Hippocampal formation (tissue), 2 donors: ENCODE measurements at places on chromosomes 12 and 14.

DNA sequence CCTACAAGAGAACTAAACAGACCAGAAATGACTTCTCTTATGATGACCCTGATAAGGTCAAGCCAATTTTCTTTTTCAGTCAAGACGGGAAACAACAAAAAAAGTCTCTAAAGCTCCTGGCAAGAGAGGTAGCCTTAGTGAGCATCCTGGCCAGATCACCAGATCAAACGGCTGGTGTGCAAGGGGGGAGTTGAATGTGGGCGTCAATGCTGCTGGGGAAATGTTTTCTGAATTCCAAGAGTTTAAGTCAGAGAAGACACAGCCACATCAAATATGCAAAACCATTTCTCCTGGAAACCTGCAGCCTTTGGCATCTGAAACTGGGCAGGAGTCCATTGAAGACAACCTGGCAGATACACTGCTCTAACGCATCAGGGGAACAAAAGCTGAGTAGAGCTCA, 16.0 kb upstream of the SELPLG start:
- DNase-seq, result no peak

- DNase-seq, result no peak
Observed at GRCh38 chr14:104891664-104892530, 26.8 kb downstream of the CEP170B start.

GRCh38 chr12:50569876-50570275, 65.1 kb downstream of the DIP2B start:
- no peak for DNase-seq

GRCh38 chr14:59100205-59100604, 88.3 kb upstream of the DAAM1 start:
- DNase-seq, result no peak

DNA sequence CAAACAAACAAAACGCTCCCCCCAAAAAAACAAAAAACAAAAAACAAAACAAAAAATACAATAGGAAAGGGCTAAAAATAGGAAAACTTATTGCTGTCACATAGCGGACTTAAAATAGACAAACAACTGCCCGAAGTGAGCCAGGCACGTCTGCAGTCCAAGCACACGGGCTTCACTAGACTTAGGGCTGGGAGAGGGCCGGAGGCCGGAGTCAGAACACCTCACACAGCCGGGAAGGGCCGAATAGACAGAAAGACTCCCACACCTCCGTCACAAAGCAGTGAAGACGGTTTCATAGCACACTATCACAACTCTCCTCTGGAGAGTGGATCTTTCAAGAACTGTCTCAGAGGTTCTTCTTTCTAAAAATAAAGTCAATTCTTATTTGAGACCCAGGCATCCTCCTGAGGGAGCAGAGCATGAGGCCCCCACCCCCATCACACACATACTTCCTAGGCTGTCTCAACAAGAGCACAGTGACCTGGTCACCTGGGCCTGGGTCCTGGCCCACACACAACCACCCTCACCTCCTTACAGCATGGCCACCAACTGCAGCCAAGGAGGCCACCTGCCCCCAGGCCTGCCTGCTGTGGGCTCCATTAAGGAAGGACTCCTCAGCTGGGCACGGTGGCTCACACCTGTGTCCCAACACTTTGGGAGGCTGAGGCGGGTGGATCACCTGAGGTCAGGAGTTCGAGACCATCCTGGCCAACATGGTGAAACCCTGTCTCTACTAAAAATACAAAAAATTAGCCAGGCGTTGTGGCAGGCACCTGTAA, 6.7 kb downstream of the BAG5 start:
- no peak for DNase-seq

DNA sequence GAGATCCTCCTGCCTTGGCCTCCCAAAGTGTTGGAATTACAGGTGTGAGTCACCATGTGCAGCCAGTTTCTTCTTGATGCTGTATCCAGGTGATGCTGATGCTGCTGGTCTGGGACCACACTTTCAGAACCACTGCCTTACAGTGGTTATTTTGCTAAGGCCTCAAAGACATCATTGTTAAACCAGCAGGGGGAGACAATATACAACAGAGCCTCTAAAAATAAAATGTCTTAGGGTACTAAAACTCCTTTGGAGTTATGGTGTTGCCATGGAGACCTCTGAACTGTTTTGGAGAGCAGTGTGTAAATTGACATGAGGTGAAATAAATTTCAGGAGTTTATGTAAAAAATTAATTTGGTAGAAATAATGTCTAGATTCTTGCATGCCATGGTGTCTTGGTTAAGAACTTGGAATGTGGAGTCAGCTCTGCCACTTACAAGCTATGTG, 1.1 kb upstream of the ARG2 start:
- DNase-seq, result no peak

DNA sequence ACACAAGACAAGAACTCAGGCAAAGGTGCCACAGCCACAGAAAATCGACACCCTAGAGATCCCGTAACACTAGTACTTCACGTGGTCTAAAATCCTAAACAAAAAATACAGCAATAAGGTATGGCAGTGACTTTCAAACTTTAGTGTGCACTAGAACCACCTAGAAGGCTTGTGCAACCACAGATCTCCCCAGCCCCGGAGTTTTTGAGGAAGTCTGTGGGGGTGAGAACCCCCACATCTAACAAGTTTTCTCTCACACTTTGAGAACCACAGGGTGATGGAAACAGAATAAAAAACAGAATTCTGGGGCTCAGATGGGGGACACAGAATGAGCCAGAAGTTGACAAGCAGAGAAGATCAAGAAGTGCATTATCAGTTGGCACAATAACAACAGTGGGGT, 254.0 kb downstream of the ANO6 start:
- no peak for DNase-seq

DNA sequence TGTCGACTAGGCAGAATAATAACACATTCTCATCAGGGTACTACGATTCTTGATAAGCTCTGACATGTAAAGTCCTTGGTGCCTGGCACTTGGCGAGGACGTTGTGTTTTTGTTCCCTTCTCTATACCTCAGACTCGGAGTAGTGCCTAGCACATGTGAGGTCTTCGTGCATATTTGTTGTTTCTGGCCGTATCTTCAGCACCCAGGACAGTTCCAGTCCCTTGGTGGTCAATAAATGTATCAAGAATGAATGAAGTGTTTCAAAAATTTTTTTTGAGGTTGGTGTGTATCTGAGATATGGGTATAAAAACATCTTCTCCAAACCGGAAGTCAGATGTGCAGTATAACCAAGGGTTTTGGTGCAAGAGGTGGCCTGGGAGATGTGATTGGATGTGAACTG, 198.2 kb downstream of the AACS start:
- no peak for DNase-seq

- no peak for DNase-seq
Observed at GRCh38 chr14:75196468-75196867, 20.1 kb upstream of the TMED10 start.

DNA sequence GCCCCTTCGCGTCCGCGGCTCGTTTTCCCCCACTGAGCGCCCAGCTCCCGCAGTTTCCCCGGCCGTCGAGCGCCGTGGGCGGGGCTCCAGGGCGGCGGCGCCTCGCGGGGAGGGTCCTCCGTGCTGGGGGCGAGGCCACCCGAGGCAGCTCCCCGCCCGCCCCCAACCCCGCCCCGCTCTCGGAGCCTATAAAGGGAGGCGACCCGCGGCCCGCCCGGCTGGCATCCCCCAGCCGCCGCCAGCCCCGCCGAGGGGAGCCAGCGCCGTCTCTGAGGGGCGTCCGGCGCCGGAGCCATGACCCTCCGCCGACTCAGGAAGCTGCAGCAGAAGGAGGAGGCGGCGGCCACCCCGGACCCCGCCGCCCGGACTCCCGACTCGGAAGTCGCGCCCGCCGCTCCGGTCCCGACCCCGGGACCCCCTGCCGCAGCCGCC, at the start of gene TAMALIN:
Gene TAMALIN, plus strand, starts transcription at position 221 of the 432 bp plus-strand sequence. Its CDS starts 74 bp downstream, at position 295.
- DNase-seq, result no peak

DNA sequence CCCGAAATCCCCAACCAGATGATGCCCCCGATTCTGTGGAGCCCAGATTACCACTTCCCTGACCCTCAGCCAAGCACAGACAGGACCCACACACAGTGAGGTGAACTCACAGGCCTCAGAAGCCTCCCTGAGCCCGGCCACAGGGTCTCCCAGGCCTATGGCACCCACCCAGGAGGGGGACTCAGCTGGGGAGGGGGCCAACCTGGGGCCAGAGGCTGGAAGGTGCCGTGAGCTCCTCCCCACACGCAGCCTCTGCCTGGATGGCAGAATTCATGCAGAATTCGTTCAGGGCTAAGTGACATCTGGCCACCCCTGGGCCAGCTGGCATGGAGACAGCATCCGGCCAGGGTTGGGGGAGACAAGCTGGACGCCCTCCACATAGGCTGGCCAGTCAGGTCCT, 11.8 kb downstream of the TMEM179 start:
- DNase-seq, result no peak

GRCh38 chr12:51415931-51416330, 8.7 kb upstream of the SLC4A8 start:
- no peak for DNase-seq

- no peak for DNase-seq
Observed at GRCh38 chr12:119448611-119449131, 114.1 kb downstream of the CCDC60 start.

DNA sequence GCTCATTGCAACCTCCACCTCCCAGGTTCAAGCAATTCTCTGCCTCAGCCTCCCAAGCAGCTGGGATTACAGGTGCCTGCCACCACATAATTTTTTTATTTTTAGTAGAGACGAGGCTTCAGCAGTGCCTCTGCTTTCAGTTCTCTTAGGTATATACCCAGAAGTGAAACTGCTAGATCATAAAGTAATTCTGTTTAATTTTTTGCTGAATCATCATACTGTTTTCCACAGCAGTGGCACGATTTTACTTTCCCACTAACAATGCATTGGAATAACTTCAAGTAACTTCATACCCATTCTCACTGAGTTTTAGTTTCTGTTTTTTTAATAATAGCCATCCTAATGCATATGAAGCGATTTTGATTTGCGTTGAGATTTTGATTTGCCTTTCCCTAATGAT, 148.0 kb upstream of the G2E3 start:
- DNase-seq, result no peak

DNA sequence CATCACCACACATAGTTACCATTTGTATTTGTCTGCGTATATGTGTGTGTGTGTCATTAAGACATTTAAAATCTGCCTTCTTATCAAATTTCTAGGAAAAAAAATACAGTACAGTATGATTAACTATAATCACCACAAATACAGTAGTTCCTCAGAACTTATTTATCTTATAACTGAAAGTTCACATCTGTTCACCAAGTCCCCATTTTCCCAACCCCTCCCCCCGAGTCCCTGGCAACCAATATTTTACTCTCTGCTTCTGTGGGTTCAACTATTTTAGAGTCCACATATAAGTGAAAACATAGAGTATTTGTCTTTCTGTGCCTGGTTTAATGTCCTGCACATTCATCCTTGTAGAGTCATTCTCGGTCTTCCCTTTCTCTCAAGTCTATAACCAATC, 12.3 kb downstream of the CAPS2 start:
- DNase-seq, result no peak

DNA sequence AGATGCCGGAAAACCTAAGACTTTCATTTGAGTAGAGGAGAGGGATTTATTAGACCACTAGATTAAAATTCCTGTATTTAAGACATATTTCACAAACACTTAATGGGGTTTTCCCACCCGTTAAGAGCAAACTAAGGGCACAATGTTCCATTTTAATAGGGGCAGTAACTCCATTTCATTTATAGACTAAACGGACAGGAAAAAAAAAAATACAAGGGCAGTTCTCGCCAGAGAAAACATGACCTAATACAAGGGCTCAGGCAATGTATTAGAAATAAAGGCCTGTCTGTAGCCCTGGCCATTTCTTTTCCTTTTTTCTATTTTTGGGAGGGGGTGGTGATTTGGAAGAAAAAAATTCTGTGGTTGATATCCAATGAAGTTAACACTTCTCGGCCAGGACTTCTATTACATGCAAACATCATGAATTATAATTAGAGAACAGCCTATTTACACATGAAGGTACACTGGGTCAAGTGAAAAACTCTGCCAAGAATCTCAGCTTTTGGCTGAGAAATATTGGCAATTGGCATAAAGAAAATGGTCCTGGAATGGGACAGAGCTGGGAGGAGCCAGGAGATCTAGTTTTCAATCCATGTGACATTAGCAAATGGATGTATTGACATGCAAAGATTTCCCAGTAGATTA, 641.1 kb upstream of the TBX3 start:
- peak; percentile 26 for DNase-seq
